AG04450 (cell line): ENCODE measurements at places on chromosomes 16 and 17. TPM values are rescaled to one million over a fixed set of nuclear protein-coding genes. Genes with fewer than 3 reads are reported as not detected.

Gene GAS2L2
- polyA plus RNA-seq, result not detected in 2 replicates

- DNase-seq, result no peak
These were observed 140.6 kb downstream of the PARN start for GRCh38 chr16:14489460-14489859.

DNA sequence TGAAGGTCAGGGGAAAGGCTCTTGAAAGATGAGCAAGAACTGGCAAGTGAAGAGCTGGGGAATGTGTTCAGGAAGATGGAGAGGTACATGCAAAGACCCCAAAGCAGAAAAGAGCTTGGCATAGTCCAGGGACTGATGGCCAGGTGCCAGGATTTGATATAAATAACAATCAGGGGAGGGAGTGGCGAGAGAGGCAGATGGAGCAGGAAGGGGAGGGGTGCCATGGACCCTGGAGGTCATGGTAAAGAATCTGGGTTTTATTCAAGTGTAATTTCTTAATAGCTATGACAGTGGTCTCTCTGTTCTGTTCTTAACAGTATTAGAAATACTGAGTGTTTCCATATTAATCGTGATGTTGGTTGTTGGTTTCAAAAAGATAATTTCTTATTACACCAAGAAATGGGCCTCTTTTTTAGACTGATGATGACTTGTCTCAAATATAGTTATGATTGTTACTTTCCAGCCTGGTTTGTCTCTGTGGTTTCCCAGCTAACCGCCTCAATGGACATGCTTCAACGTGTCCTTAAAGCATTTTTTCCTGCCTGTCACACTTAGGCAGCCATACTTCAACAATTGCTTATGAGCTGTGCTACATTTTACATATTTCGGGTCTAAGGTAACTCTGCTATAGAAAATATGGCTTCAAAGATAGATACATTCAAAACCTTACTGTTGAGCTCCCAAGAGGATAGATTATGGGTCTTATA is 49.4 kb downstream of the MYH10 start:
- DNase-seq, result no peak

DNA sequence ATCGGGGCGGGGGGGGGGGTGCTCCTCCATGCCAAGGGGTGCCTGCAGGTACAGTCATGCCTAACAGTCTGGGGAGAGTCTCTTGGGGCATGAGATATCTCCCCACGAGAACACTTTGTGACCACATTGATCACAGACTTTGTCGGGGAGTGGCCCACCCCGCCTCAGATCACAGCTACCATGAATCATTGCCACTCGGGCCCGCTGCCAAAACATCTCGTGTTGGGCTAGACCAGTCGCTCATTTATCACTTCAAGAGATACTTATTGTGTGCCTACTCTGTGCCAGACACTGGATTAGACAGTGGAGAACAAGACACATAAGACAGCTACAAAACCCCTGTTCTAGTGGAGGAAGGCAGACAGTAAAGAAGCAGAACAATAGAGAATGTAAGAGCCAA is 72.6 kb downstream of the CLEC16A start:
- DNase-seq, result no peak

GRCh38 chr16:35706901-35707300 is 2247.5 kb downstream of the TP53TG3F start:
- DNase-seq, result no peak

- DNase-seq, result no peak
These were observed 455.1 kb downstream of the KIF2B start for GRCh38 chr17:54277868-54278267.

Gene CCDC78
- 1.1 and 1.5 TPM in 2 replicates for polyA plus RNA-seq

DNA sequence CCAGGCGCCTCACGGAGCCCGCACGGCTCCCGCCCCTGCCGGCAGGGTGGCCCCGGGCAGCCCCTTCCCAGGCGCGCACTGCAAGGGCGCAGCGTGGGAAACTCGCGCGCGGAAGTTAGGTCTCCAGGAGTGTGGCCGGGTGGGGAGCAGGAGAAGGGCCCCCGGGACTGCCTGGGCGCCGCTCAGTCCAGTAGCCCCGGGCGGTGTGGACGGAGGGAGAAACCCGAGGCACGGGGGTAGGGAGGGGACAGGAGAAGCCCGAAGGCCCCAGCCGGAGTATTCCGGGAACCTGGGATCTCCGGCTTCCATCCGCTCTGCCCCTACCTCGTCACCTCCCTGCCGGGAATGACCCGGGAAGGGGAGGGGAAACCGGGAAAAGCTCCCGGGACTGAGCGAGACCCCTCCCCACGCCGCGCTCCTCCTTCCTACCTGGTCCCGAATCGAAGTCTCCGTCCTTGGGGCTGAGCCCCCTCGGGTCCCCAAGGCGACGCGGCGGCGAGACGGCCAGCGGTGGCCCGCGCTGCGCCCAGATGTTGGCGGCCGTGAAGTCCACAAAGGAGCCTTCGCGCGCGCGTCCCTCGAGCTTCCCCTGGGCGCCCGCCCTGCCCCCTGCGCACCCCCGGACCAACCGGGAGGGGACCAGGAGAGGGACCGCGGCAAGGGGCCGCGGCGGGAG is 418 bp downstream of the SOCS3 start:
- DNase-seq, result no peak

Gene EPX
- not detected in 2 replicates for polyA plus RNA-seq
